ENCODE measurements at places on chromosomes 16 and 17. TPM values are rescaled to one million over a fixed set of nuclear protein-coding genes. Genes with fewer than 3 reads are reported as not detected.

The CCL1 gene
- total RNA-seq, result not detected

DNA sequence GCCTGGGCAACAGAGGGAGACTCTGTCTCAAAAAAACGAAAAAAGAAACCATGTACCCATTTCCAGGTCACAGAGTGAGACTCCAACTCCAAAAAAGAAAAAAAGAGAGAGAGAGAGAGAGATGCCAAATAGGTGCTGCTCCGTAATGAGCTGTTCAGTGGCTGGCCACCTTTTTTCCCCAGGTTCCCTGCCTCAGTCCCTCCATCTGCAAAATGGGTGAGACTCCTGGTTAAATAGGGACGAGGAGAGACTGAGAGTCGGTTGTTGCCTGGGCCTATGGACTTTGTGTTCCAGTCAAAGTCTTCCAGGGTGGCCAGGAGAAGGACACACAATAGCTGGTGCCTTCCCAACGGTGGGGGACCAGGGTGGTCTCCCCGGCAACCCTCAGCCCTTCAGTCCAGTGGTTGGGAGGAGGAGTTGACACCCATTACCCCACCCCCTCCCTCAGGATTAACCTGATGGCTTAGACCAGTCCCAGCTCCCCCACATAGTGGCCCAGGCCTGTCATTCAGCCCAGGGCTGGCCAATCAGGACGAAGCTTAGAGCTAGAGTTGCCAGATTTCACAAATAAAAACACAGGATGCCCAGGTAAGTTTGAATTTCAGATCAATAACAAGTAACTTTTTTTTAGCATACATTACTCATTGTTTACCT lies 258.2 kb downstream of the PARN start:
- H3K27me3 ChIP-seq, result no peaks in the 10 kb centered on the region
- no peak for DNase-seq
- no peak overlapping the region for H3K4me3 ChIP-seq
- no peaks in the 10 kb centered on the region for H3K4me1 ChIP-seq
- H3K27ac ChIP-seq, result no peak overlapping the region
- H3K36me3 ChIP-seq, result no peaks in the 10 kb centered on the region

DNA sequence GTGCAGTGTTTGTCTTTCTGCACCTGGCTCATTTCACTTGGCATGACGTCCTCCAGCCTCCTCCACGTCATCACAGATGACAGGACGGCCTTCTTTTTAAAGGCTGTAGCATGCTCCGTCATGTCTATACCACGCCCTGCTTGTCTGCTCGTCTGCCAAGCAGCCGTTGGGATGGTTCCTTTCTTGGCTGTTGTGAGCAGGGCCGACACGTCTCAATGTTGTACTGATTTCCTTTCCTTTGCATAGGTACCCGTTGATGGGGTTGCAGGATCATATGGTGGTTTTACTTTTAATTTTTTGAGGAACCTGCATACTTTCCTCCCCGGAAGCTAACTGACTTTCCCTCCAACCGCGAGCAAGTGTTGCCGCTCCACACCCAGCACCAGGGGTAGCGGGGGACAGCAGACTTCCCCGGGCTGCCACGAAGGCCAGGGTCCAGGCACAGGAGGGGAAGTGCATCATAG lies 212.2 kb upstream of the ZNF469 start:
- DNase-seq, result no peak
- H3K4me1 ChIP-seq, result peaks cover 14% of the 10 kb centered on the region
- no peak overlapping the region for H3K27ac ChIP-seq
- H3K4me3 ChIP-seq, result peak overlapping the region; percentile 11
- H3K27me3 ChIP-seq, result peaks cover 4% of the 10 kb centered on the region

The ZCCHC14 gene
- total RNA-seq, result 23.5 TPM

The TBC1D3C gene
- total RNA-seq, result not detected

- no peaks in the 10 kb centered on the region for H3K27me3 ChIP-seq
- peak overlapping the region; percentile 93 for H3K4me3 ChIP-seq
- H3K4me1 ChIP-seq, result peaks cover 15% of the 10 kb centered on the region
- DNase-seq, result no peak
Measured at GRCh38 chr16:29863669-29863984, 601 bp upstream of the CDIPT start.

DNA sequence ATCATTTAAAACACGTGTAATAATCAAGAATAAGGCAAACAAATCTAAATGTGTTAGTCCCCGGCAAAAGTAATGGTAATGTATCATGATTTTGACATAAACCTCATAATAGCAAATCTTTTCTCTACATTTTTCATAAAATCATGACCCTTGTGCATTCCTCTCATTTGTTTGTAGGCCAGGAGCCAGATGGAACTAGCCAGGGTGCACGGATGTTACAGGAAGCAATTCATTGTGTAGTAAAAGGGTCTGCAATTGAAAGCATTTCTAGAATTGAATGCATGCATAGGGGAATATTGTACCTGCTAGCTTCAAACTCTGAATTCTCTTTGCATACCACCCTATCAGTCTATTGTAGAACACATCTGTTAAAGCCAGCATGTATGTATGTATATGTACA lies 66.6 kb downstream of the CNTNAP4 start:
- no peaks in the 10 kb centered on the region for H3K4me1 ChIP-seq
- no peak overlapping the region for H3K4me3 ChIP-seq
- H3K27me3 ChIP-seq, result no peaks in the 10 kb centered on the region
- no peak for DNase-seq

GRCh38 chr17:45993962-45994627 lies 5.0 kb upstream of the STH start:
- no peaks in the 10 kb centered on the region for H3K36me3 ChIP-seq
- DNase-seq, result no peak
- H3K27me3 ChIP-seq, result no peaks in the 10 kb centered on the region
- H3K4me1 ChIP-seq, result peaks cover 9% of the 10 kb centered on the region

The NPIPB6 gene
- 2.2 TPM for total RNA-seq

GRCh38 chr16:85407-85782 lies 7.4 kb downstream of the MPG start:
- H3K27me3 ChIP-seq, result no peaks in the 10 kb centered on the region
- DNase-seq, result no peak
- peaks cover 5% of the 10 kb centered on the region for H3K36me3 ChIP-seq

The CDH5 gene
- total RNA-seq, result 0.46 TPM

DNA sequence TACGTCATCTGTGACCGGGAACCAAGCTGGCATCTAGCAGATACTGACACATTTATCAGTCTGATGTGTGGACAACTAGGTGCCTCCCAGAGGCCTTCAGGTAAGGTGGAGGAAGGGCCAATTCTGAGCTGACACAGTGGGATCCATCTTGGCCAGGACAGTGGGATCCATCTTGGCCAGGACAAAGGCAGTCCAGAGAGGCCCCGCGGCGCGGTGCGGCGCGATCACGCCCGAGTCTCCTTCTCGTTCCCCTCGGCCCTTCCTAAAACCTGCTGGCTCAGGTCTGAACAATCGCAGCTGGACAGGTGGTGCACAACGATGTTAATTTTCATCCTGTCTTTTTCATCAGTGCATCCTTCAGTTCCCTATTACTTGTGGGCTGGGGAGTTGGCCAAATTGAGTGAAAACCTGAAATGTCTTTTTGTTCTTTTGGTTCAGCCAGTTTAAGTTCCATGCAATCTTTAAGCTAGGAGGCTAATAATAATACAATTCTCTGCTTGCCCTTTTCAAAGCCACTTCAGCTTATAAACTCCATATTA lies 486 bp upstream of the WSB1 start:
- no peaks in the 10 kb centered on the region for H3K27me3 ChIP-seq
- no peak for DNase-seq
- H3K4me1 ChIP-seq, result peaks cover 27% of the 10 kb centered on the region
- H3K36me3 ChIP-seq, result peaks cover 17% of the 10 kb centered on the region

DNA sequence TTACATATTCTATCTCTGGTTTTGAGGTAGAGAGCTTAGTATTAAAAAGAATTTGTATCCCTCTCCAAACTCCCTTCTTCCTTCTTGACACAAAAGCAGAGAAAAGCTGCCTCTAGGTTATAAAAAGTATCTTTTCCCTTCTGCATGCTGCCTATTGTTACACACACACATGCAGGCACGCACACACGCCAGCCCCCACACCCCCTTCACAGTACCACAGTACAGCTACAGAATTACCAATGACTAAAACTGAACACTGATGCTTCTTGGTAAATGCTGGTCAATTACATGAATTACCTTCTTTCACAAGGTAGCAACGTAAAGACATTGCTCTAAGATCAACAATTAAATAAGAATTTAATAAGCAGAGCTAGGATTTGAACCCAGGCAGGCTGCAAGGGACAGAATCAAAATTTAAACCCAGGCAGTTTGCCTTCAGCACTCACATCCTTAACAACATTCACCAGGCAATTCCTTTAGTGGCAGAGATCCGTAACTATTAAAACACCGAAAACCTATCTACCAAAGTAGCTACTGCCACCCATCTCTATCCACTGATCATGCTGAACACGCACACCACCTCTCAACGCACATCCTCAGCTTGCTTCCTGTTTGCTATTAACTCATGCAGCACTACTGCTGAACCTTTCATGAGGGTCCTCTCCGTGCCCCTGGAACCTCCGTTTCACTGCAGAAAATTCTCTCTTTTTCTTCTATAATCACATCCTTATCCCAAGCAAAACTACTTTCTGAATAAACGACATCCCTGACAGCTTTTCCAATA lies 37.8 kb downstream of the YWHAE start:
- H3K4me1 ChIP-seq, result peaks cover 20% of the 10 kb centered on the region
- H3K4me3 ChIP-seq, result no peak overlapping the region
- H3K36me3 ChIP-seq, result peaks cover 29% of the 10 kb centered on the region
- peak overlapping the region; percentile 13 for H3K27ac ChIP-seq
- no peaks in the 10 kb centered on the region for H3K27me3 ChIP-seq

DNA sequence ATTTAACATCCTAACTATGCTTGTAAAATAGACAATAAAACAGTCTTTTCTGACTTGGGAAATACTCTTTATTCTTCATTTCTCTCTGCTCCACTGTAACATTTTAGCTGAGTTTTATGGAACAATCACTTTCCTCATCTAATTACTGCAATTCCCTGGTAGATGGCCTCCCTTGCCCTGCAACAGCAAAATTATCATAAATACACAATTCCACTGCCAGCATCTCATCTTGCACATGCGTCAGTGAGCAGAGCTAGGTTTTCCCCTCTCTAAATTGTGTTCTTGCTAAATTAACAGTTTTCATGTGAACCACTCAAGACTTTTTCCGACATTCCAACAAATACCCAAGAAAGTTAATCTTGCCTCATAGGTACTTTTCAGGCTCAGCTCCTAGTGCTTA lies 920.9 kb upstream of the GOT2 start:
- DNase-seq, result no peak
- H3K27me3 ChIP-seq, result no peaks in the 10 kb centered on the region
- no peak overlapping the region for H3K4me3 ChIP-seq
- no peak overlapping the region for H3K27ac ChIP-seq
- no peaks in the 10 kb centered on the region for H3K4me1 ChIP-seq
- no peaks in the 10 kb centered on the region for H3K36me3 ChIP-seq

- H3K36me3 ChIP-seq, result peaks cover 8% of the 10 kb centered on the region
- H3K4me1 ChIP-seq, result peaks cover 21% of the 10 kb centered on the region
- no peaks in the 10 kb centered on the region for H3K27me3 ChIP-seq
- peak overlapping the region; percentile 96 for H3K27ac ChIP-seq
- H3K4me3 ChIP-seq, result peak overlapping the region; percentile 91
- no peak for DNase-seq
Measured at GRCh38 chr16:55567382-55567781, 898 bp downstream of the CAPNS2 start.

- DNase-seq, result no peak
- H3K27ac ChIP-seq, result no peak overlapping the region
Measured at GRCh38 chr16:85611444-85612190, 1.5 kb upstream of the GSE1 start.

- peak overlapping the region; percentile 97 for H3K27ac ChIP-seq
- H3K36me3 ChIP-seq, result no peaks in the 10 kb centered on the region
- peak overlapping the region; percentile 83 for H3K4me3 ChIP-seq
Measured at GRCh38 chr16:87806261-87806640, 40.5 kb upstream of the KLHDC4 start.

The CCL3 gene
- not detected for total RNA-seq

- DNase-seq, result no peak
- H3K27ac ChIP-seq, result no peak overlapping the region
- peaks cover 13% of the 10 kb centered on the region for H3K4me1 ChIP-seq
- H3K4me3 ChIP-seq, result no peak overlapping the region
- peaks cover 8% of the 10 kb centered on the region for H3K27me3 ChIP-seq
- no peaks in the 10 kb centered on the region for H3K36me3 ChIP-seq
Measured at GRCh38 chr17:79927136-79927661, 88.0 kb upstream of the CBX4 start.

DNA sequence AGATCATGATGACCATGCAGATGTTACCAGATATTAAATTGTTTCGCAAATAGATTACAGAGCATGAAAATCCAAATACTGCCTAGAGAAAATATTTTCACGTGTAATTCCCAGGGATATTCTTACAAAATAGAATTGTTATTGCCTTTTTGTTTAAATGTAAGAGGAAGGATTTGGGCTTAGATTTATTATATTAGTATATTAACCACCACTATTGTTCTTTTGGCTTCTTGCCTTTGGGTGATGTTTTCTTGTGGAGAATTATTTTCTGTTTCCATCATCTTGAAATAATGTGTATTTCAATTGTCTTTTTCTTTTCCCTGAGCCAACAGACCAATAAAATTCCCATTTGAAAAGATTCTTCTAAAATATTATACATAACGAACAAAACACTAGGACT lies 109.7 kb upstream of the NUDT7 start:
- H3K27ac ChIP-seq, result no peak overlapping the region
- H3K27me3 ChIP-seq, result peaks cover 7% of the 10 kb centered on the region
- no peak overlapping the region for H3K4me3 ChIP-seq
- H3K36me3 ChIP-seq, result no peaks in the 10 kb centered on the region

GRCh38 chr16:69057400-69058378 lies 47.8 kb upstream of the HAS3 start:
- DNase-seq, result no peak
- H3K36me3 ChIP-seq, result no peaks in the 10 kb centered on the region
- H3K4me3 ChIP-seq, result no peak overlapping the region
- H3K4me1 ChIP-seq, result no peaks in the 10 kb centered on the region
- no peaks in the 10 kb centered on the region for H3K27me3 ChIP-seq

DNA sequence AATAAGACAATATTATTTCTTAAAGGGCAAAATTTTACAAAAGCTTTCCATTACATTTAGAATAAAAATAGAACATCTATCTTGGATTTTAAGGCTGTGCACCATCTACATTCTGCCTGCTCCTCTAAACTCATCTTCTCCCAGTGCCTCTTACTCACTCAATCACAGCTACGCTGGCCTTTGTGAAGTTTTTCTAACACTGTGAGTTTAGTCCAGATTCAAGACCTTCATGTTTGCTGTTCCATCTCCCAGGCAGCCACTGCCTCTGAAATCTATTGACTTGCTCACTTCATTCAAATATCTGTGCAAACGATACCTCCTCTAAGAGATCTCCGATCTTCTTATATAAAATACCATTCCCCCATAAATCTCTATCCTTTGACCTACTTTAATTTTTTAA lies 673.4 kb upstream of the KIF2B start:
- no peaks in the 10 kb centered on the region for H3K27me3 ChIP-seq
- no peak overlapping the region for H3K4me3 ChIP-seq
- peaks cover 6% of the 10 kb centered on the region for H3K4me1 ChIP-seq
- H3K27ac ChIP-seq, result no peak overlapping the region
- no peak for DNase-seq

DNA sequence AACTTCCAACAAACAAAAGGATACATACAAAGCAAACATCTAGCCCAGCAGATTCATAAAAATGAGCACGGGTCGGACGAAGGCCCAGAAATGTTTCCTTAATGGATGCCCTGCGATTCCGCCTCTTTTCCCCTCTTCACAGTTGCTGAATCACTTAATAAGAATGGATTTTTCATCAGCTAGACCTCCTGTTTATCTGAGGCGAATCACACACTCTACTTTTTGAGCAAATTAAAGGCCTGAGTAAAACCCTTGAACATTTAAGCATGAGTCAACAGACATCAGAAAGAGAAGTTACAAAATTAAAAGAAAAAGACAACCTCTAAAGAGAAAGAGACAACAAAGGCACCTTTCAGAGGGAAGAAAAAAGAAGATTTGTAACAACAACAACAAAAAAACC lies 44.7 kb downstream of the HS3ST3A1 start:
- no peak overlapping the region for H3K4me3 ChIP-seq
- no peaks in the 10 kb centered on the region for H3K27me3 ChIP-seq
- H3K36me3 ChIP-seq, result peaks cover 8% of the 10 kb centered on the region
